ENCODE measurements at places on chromosomes 6 and 20.

DNA sequence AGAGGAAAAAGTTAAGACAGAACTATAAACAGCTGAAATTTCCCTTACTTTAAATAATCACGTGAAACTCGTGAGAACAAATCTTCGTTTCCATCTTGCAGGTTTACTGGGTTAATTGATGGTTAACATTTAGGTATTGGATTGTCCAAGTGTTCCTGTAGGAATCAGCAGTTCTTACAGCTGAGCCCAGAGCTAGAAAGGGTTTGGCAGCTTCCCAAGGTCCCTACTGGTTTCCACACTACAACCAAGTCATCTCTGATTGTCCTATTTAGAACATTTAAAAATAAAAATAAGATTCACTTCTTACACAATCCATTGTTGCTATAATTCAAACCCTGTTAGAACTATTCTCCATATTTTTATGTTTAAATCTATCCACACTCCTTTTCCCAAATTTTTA, 15.8 kb downstream of the MPC1 start:
- no peak for DNase-seq

DNA sequence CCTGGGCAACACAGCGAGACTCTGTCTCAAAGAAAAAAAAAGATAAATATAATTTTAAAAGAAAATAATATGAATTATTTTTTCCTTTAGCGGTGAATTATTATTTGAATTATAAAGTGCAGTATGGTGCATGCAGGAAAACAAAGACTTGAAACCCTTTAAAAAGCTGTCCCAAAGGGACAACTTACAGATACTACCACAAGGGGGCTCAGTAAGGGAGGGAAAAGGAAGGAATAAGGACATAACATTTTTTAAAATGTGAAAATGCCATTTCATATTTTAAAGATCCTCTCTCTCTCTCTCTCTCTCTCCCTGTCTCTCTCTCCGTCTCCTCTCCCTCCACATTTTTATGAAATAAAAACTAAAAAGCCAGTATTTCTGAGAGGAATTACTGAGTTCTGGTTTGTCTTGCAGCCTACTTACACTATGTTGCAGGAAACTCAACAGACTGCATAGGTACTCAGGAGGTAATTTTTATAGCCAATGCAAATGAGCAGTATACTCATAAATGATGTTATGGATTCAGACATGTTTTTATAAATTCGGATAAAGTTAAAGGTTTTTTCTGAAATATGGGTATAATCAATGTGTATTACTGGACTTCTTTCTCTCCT, 455.0 kb upstream of the GJE1 start:
- no peak for DNase-seq

DNA sequence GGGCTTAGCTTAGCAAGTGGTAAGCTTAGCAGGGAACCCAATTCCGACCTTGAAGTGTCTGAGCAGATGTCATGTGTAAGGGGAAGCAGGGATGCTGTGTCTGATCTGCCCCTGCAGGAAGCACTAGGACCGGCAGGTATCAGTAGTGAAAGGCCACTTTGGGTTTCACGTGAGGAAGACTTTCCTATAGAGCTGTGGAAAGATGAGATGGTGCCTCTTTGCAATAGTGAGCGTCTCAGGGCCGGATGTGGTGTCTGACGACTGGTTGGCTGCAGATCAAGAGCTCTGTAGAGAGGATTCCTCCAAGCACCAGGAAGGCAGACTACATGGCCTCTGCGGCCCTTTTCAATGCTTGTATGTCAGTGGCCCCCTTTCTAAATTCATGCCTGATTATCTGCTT, 98.3 kb downstream of the TIAM2 start:
- DNase-seq = no peak

GRCh38 chr6:64012351-64013001, 376.9 kb downstream of the PHF3 start:
- DNase-seq = no peak

DNA sequence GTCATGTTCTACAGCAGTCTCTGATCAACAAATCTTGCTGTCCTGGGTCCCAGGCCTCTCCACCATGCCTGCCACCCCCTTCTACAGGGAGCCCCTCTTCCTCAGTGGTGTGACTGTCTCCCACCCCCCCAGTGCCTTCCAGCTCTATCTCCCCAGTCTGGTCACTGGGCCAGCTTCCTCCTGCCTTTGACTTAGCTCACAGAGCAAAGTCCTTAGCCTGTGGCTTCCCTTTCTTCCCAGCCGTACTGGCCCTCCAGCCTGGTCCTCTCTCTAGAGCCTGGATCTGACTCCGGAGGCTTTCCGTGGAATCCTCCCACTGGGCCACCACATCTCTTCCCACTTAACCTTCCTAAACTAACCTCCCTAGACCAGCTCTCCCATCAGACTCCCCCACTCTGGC, 17.0 kb downstream of the MAPK13 start:
- DNase-seq = no peak

DNA sequence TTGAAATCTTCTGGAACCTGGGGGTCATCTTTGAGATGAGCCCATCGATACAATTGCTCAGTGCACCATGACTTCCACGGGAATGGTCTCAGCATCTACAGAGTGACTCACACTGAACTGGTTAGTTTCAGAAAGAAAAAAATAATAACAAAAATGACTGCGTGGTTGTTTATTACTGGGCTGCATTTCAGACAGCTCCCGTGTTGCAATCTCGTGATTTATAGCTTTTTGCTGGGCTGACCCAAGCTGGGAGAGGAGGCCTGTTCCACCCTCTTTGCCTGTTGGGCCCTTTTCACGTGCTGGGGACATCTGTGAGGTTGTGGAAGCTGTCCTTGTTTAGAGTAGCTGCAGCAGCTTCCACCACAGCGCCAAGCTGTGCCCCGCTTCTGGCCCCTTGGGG, 225.5 kb downstream of the BMP7 start:
- DNase-seq = no peak

GRCh38 chr6:34680802-34681515, 15.6 kb downstream of the ILRUN start:
- no peak for DNase-seq
